Activated CD4-positive, alpha-beta T cell treated with anti-CD3 and anti-CD28 coated beads, Interleukin-2, amount 10 ng/mL, durations not matched to agents 7 days and 5 days (primary cell): ENCODE measurements at places on chromosomes 13 and 19. TPM values are rescaled to one million over a fixed set of nuclear protein-coding genes. Genes with fewer than 3 reads are reported as not detected.

GRCh38 chr19:47499371-47499770, 15.4 kb upstream of the KPTN start:
- no peaks in the 10 kb centered on the region for H3K27me3 ChIP-seq
- no peak overlapping the region for H3K27ac ChIP-seq
- H3K4me1 ChIP-seq, result peaks cover 5% of the 10 kb centered on the region

- H3K4me1 ChIP-seq, result peaks cover 27% of the 10 kb centered on the region
- no peak overlapping the region for H3K27ac ChIP-seq
- H3K27me3 ChIP-seq, result no peaks in the 10 kb centered on the region
- H3K4me3 ChIP-seq, result no peak overlapping the region
- DNase-seq, result no peak
Observed at GRCh38 chr19:19021115-19021514, 12.2 kb downstream of the SUGP2 start.

DNA sequence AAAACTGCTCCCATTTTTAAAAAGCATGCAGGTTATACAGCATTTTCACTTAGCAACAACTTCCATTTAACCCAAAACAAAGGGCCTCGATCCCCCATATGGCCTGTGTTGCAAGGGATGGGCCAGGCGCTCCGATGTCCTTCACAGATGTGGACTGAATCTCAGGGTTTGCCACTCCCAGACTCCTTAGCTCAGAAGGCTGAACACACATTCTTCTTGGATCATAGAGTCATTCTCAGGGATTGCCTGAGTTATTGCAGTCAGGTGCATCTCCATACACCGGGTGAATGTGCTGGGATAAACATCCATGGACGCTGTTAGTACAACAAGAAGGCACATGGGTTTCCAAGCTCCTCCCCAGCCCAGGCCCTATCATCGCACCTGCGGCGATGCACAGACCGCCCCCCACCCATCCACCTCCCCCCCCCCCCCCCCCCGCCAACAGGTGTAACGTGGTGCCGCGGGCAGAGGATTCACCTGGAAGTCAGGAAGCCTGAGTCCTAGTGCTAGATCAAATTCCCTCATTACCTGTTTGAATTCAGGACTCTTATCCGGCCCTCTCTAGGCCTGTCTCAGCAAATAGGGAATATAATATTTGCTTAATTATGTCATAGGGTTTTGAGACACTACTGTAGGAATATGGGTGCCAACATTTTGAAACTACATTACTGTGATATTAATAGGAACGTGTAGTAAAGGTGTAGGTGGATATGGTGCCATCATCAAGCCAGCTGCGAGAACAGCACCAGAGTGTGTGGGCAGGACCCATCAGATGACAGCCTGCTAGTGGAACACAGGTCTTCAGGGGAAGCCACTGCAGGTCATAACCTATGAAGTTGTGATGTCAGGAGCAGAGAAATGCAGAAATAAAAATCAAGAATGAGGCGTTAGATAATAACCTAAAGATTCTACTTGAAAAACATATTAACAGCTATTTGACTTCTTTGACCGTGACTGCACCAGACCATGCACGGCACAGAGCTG, 110.9 kb downstream of the SACS start:
- peak overlapping the region; percentile 76 for H3K27ac ChIP-seq
- DNase-seq, result no peak
- peaks cover 35% of the 10 kb centered on the region for H3K4me1 ChIP-seq
- H3K4me3 ChIP-seq, result no peak overlapping the region

GRCh38 chr19:41319500-41320184, 9.7 kb downstream of the CCDC97 start:
- H3K4me1 ChIP-seq, result peaks cover 36% of the 10 kb centered on the region
- peaks cover 56% of the 10 kb centered on the region for H3K36me3 ChIP-seq
- H3K27me3 ChIP-seq, result no peaks in the 10 kb centered on the region

GRCh38 chr19:50333235-50333736, 4.1 kb upstream of the KCNC3 start:
- H3K4me1 ChIP-seq, result peaks cover 61% of the 10 kb centered on the region
- peaks cover 10% of the 10 kb centered on the region for H3K36me3 ChIP-seq
- peak overlapping the region; percentile 99 for H3K27ac ChIP-seq
- H3K4me3 ChIP-seq, result peak overlapping the region; percentile 83
- DNase-seq, result peak; percentile 96
- H3K27me3 ChIP-seq, result peaks cover 8% of the 10 kb centered on the region

The PCP2 gene
- total RNA-seq, result 1.2 TPM

The EBI3 gene
- total RNA-seq, result 0.27 TPM

The PEG3 gene
- total RNA-seq, result not detected

The GRK1 gene
- not detected for total RNA-seq
